ENCODE measurements at places on chromosomes 7 and 10.

DNA sequence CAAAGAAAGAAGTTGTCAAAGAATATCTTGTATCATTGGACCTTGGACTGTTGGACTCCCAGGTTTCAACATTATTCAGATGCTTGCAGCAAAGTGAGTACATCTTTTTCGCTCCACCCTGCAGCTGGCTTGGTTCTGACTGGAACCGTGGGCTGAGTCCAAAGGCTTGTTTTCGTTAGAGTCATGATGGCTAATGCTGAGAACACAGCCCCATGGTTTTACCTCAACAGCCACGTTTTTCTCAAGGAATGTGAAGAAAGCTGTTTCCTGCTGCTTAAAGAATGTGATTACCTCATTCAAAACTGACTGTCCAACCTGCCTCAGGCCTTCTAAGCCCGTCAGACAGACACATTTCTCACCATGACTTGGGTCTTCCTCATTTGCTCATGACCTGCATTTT lies 69.5 kb downstream of the STEAP1B start:
- no peak for DNase-seq

DNA sequence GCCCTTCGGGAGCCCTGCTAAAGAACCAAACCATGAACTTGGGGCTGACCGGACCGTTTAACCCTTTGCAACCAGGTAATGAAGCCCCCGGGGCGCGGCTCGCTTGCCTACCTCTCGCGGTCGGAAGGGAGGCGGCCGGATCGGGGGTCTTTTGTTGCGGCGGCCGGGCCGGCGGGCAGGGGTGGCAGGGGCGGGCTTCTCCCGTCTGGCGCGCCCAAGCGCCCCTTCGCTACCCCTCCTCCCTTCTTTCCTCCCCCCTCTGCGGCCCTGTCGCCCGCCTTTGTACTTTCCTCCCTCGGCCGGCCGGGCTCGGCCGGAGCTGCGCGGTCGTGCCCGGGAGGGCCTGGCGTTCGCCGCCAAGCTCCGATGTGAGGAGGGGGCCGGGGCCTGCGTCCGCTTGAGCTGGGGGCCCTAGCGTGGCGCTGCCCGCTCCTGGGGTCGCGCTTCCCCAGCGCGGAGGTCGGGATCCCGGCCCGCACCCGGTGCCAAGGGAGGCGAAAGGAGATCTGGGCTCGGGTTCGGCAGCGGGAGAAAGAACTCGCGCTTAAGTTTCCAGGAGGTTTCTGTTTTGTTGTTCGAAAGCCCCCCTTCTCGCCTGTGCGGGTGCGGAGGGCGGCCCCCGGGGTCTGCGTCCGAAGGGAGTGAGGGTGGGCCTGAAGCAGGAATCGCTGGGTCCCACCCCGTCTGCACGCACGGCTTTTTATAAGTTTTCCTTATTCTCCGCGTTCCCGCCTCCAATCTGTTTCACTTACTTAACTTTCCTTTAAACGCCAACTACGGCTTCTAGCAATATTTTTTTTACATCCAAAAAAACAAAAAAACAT lies 436.8 kb upstream of the GALNT17 start:
- DNase-seq, result peak; percentile 50

GRCh38 chr10:72170733-72171132 lies 45.1 kb upstream of the ANAPC16 start:
- no peak for DNase-seq

GRCh38 chr10:117164592-117165537 lies 26.8 kb upstream of the VAX1 start:
- DNase-seq, result no peak

DNA sequence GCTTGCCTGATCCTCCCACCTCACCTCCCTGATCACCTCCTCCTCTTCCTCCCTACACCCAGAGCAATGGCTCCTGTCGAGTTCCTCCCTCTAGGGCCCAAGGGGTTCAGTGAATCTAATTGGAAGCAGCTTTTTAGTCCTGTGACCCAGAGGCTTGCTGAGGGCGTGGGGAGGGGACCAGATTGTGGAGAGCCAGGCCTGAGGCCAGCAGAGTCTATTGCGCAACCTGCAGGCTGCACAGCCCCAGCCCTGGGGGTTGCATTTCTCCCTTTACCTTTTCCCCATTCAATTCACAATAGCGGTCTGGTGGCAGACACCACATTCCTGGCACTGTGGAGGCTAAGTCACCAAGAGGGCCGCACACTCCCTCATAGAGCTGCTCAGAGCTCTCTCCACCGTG lies 32.5 kb downstream of the GHRHR start:
- DNase-seq, result no peak

DNA sequence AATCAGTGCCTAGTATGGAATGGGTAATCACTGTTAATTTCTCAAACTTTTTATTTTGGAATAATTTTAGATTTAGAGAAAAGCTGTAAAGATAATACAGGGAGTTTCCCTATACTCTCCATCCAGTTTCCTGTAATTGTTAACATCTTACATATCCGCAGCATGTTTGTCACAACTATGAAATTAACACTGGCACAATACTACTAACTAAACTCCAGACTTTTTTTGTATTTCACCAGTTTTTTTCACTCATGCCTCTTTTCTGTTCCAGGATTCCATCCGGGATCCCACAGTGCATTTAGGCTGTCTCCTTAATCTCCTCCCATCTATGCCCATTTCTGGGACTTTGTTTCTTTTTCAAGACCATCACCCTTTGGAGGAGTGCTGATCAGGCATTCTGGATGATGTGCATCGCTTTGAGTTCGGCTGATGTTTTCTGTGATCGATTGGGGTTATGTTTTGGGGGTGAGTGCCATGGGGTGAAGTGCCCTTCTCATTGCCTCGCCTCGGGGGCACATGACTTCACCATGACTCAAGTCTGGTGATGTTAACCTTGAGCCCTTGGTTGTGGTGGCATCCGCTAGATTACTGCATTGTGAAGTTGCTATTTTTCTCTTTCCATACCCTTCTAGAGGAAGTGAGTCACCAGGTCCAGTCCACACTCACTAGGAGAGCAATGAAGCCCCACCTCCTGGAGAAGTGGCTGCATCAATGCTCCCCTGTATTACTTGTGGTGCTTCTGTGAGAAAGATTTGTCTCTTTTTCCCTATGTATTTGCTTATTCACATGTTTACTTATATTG lies 43.9 kb upstream of the GRB10 start:
- no peak for DNase-seq

DNA sequence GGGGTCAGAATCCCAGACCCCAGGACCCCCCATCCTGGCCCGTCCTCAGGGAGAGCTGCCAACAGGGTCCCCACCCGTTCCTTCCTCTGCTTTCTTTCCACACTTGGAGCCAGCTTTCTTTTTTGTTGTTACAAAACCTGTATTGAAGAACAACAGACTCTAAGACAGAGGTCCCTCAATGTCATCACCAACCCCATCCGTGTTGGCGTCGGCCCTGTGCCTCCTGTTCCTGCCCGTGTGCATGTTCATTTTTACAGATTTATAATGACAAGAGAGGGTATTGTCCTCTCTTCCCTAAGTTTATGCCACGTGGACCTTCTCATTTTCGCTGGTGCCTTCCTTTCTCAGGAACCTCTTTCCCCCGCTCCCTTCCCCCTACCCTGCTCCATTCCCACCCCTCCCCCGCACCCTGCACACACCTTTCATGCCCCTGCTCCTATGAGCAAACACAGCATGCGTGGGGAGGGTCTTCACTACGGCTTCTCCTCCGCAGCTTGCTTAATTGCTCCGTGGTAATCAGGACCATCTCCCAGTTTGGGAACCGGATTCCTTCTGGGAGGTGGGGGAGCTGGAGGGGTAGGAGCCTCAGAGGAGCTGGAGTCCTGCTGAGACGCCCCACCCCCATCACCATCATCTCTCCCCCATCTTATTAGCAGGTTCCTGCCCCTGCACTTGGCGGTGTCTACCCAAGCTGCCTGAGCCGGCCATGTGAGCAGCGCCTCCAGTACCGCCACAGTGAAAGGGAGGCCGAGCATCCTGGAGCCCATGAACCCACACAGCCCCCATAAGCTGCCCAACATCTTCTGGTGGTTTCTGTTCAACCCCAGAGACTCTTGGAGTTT lies 88.0 kb upstream of the INSIG1 start:
- no peak for DNase-seq

DNA sequence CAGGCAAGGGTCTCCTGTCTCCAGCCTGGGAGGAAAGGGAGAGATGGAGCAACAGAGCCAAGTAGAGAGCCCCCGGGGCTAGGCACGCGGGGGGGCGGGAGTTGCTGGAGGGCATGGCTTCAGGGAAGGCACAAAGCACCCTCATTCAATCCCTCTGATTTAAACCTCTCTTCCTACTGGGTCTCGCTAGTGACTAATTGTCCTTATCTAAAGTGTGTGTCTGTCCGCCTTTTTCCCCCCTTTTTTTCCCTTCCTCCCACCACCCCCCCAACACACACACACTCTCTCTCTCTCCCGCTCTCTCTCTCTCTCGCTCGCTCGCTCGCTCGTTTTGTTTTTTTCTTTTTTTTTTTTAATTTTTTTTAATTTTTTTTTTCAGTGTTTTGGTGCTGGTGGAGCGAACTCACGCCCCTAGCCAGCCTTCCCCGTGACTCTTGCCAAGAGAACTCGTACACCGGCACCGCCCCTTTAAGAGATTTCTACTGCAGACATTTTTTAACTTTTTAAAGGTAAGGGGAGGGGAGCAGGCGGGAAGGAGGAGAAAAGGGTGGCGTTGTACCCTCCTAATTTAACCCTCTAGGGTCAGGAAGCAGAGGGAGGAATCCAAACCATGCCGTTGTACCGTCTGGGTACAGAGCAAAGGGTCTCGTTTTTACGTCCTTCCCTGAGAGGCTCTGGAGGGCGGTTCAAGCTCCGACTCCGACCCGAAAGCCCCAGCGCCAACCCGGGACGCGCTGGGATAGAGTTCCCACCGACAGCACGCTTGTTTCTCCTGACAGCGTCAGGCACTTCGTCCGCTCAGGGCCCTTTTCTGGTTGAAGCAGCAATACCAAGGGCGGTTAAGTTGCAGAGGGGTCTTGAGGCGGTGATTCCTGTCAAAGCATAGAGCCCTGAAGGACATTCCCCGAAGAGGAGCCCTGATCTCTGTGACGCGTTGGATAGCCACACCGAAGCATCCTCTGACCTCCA lies at the start of gene HPSE2:
Gene HPSE2, minus strand, starts transcription at position 195 of the 969 bp plus-strand sequence.
- no peak for DNase-seq

GRCh38 chr10:49679480-49679893 lies at the start of gene C10orf53:
C10orf53 (plus strand) TSS chr10:49679651; CDS start chr10:49679698, 47 bp downstream.
- DNase-seq, result no peak

DNA sequence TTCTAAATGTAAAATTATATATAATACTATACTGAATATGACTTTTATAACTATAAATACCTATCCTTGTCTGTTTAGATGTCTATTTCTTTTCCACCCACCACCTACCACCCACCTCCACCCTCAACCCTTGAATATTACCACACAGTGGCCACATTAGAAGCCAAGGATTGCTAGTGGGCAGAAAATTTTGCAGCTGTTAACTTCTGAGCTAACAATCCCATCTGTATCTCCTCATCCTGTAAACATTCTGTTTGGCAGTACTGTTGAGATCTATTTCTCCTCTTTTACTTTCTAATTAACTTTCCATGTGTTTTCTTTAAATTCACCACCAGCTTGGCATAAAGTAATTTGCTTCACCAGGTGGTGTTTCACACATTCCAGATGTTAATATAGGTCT lies 281.1 kb upstream of the BMPER start:
- no peak for DNase-seq

DNA sequence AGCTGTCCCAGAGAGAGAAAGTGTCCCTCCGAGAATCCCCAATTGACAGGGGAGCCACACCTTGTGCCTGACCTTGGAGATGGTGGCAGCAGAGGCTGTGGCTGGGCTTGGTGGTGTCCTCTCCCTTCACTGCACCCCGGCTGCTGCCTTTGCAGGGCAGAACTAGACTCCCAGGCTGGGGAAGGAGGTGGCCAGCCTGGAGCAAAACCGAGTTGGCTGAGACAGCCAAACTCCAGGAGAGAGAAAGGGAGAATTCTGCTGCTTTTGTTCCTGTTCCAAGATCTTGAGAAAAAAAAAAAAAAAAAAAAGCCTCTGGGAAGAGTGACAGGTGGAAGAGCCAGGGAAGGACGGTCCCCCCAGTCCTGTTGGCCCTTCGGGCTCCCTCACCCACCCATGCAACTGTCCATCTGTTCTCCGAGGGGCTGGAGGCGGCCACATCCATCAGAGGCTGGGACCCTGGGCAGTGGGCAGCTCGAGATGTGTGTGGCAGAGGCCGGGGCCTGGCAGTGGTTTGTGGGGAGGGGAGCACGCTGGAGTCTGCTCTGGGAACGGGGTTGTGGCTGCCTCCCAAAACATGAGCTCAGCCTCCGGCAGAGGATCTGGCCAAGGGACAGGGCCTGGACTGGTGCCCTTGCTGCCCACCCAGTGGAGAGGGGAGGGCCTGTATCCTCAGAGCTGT lies 35.5 kb downstream of the CLIP2 start:
- DNase-seq, result no peak

GRCh38 chr10:21191512-21191911 lies 294.4 kb upstream of the NEBL start:
- DNase-seq, result no peak

- DNase-seq, result no peak
Measured at GRCh38 chr7:124918662-124919061, 11.0 kb downstream of the POT1 start.

- DNase-seq, result no peak
Measured at GRCh38 chr10:117878626-117879025, 168.1 kb downstream of the RAB11FIP2 start.
